Glutamatergic neuron (in vitro differentiated cells): ENCODE measurements at places on chromosomes 3 and 15. TPM values are rescaled to one million over a fixed set of nuclear protein-coding genes. Genes with fewer than 3 reads are reported as not detected.
A peak's percentile ranks its signal among the peaks of the same experiment; 100 is the strongest.

TMCC1 gene
- total RNA-seq: 42.2 TPM

PBRM1 gene
- total RNA-seq: 192 TPM

UROC1 gene
- not detected for total RNA-seq

FILIP1L gene
- 4.3 TPM for total RNA-seq

CCNB2 gene
- 13.1 TPM for total RNA-seq

C15orf62 gene
- total RNA-seq: 0.17 TPM

GRCh38 chr3:149621218-149622005 lies 36.4 kb downstream of the WWTR1 start:
- no peak for DNase-seq

GRCh38 chr15:70382009-70382749 lies 284.5 kb upstream of the TLE3 start:
- DNase-seq: no peak

DNA sequence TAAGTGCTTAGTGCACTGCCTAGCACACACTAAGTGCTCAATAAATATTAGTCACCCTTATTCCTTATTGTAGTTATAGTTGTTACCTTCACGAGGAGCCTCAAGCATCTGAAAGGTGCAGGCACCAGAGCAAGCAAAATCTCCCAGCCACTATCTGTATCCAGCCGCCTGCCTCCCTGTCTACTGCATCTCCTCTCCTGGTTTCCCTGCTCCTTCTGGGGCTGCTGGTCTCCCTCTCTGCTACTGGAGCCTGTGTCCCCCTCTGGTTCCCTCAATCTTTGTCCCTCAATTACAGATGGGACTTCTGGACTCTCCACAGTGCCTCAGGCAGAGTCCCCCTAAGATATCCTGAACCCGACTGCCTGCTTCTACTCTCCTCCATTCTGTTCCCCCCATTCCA lies 18.8 kb downstream of the MYL3 start:
- DNase-seq: no peak

GRCh38 chr15:57248074-57248473 lies 128.2 kb upstream of the CGNL1 start:
- no peak for DNase-seq

DNA sequence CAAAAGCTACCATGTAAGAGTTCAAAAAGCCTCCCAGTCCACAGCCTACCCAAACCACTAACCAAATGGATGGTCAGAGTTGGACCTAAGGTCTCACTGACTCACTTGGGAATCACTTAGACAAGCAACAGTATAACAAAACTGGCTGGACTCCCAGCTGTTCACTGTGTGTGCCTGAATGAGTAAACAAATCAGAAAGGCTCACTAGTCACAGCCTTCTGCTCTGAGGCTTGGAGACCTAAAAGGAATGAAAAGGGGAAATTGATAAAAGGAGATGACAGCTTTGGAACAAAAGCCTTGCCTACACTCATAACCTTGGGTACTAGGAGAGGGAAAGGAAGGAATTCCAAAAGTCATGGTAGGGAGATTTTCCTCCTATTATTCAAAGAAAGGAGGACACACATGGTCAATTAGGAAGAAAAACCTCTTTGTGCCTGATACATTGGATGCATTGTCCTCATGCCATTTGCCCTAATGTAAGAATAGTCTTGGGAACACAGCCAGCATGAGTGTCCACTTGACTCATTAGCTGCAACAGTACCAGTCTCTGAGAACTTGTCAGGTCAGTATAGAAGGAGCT lies 92.3 kb downstream of the FRMD5 start:
- no peak for DNase-seq

DNA sequence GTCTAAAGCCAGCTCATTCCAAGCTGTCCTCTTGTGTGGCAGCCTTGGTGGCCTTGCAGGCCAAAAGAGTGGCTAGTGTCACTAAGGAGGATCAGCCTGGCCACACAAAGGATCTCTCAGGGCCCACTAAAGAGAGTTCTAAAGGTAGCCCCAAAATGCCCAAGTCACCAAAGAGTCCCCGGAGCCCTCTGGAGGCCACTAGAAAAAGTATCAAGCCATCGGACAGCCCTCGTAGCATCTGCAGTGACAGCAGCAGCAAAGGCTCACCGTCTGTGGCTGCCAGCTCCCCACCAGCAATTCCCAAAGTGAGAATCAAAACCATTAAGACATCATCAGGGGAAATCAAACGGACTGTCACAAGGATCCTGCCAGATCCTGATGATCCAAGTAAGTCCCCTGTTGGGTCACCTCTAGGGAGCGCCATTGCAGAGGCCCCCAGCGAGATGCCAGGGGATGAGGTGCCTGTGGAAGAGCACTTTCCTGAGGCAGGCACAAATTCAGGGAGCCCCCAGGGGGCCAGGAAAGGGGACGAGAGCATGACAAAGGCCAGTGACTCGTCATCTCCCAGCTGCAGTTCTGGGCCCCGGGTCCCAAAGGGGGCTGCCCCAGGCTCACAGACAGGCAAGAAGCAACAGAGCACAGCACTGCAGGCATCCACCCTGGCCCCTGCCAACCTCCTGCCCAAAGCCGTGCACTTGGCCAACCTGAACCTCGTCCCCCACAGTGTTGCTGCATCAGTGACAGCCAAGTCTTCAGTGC lies 33.5 kb upstream of the ALPK3 start:
- DNase-seq: no peak

- DNase-seq: peak; percentile 97
Measured at GRCh38 chr3:48446425-48447193, at the start of gene ATRIP. Gene ATRIP, plus strand, starts transcription at chr3:48446737. Its CDS starts 109 bp downstream, at chr3:48446846.
